CD4-positive, alpha-beta T cell treated with Interferon alpha-2 for 1 hour (primary cell): ENCODE measurements at places on chromosomes 2 and 18.
A peak's percentile ranks its signal among the peaks of the same experiment; 100 is the strongest.

- DNase-seq = no peak
These were observed 99.4 kb upstream of the RASGRP3 start for GRCh38 chr2:33377048-33377447.

DNA sequence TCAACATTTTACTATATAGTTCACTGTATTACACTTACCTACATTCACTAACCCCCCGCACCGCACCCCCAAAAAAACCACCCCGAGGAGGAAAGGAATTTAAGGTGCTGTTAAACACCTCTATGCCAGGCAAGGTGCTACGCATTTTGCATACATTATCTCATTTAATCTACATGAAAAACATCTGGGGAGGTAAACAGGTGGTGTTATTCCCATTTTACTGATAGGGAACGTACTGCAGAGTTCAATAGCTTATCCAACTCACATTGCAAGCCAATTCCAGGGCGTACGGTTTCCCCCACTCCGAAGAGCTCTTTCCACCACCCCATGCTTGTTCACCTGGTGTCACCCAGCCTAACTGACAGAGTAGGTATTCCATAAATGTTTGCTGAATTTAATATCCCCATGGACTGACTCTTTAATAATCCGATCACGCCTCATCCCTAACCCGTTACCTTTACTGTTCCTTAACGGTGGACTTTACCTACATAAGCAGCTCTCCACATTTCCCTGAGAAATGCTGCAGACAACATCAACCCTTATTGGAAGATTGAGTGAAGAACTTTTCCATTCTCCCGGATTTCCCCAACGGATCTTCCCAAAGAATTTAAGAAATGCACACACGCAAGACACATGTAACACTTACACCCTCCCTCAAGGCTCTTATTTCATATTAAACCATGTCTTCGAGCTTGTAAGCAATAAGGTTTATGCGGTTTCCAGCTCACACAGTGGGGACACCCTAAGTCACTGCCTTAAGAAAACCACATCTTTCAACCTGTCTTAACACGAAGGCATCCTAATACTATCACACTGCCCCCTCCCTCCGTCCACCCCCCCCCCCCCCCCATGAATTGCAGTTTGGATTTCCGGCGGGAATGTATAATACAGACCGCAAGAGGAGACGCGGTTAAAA, 1.2 kb downstream of the RAPH1 start:
- peak; percentile 34 for DNase-seq

GRCh38 chr18:70181725-70182124, 23.8 kb downstream of the RTTN start:
- DNase-seq = no peak

DNA sequence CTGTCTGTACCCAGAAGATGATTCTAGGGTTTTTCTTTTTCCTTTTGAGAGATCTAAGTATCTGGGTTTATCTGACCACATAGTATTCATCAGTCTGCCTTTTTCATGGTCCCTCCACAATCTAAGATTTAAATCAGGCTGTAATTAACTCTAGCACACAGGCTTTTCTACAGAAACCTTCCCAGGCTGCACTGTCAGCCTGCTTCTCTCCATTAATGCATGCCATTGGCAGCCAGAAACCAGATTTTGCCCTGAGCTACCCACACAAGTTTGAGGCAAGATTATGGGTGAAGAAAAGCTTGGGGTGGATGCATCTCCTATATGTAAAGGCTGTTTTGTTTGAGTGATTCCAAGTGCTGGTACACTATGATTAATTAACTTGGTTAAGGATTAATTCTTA, 45.7 kb upstream of the EML4 start:
- DNase-seq = no peak

GRCh38 chr2:171432969-171433762, 624 bp downstream of the METTL8 start:
- peak; percentile 5 for DNase-seq

DNA sequence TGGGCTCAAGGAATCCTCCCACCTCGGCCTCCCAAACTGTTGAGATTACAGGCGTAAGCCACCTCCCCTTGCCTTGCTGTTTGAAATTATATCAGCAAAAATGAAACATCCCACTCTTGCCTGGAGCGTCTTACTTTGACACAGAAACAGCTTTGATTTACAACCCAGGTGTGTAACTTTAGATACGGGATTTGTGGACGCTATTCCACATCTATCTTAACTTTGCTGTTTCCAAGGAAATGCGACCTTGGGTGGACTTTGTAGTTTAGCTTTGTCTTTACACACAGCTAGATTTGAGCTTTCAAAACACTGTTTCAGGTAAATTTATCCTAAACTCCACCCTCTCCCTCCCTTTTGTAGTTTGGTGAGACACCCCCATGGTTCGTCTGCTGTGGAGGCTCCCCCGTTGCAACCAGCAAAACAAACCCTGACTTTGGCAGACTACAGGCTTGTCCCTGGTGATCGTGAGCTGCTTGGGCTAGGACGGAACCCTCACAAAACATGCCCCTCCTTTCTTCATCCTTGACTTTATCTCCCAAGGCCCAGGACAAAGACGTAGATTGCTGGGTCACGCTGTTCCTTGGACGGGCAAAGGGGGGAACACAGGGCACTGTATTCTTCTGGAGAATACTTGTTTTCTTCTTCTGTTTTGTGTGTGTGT, 5.5 kb upstream of the MSH6 start:
- DNase-seq = no peak

DNA sequence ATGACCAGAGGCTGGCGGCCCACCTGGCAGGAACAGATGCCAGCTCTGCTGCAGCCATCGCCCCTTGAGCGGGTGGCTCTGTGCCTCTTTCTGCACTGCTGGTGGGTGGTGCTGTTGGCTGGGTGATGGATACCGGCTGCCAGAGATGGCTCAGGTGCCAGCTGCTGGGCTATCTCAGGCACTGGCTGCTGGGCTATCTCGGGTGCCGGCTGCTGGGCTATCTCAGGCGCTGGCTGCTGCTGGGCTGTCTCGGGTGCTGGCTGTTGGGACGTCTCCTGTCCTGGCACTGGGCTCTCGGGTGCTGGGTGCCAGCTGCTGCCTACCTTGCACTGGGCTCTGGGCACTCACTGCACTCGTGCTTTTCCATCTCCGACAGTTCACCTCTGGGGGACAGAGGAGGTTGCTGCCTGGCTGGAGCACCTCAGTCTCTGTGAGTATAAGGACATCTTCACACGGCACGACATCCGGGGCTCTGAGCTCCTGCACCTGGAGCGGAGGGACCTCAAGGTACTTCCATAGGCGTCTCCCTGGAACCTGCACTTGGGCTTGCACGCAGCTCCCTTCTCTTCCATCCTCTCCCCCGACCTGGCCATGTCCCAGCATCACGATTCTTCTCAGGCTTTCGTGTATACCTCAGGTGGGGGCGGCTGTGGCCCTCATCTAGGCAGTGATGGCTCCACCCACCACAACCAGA, 98.4 kb downstream of the USP40 start:
- DNase-seq = no peak

DNA sequence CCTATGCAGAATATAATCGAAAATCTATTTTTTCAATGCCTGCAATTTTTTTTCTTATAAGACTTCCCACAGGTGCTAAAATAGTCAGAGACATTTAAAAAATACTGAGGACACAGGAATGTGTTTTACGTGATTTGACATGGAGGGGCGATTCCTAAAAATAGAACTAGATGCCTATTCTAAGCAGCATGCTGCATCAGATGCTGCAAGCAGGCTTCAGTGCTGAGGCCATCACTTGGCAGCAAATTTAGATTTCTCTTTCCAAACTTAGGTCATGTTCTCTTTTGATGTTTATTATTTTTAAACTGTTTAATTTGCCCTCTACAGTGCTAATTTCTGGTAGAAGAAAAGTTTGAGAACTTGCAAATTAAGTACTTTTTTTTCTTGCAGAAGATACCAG, 43.7 kb upstream of the NCK2 start:
- DNase-seq = no peak

DNA sequence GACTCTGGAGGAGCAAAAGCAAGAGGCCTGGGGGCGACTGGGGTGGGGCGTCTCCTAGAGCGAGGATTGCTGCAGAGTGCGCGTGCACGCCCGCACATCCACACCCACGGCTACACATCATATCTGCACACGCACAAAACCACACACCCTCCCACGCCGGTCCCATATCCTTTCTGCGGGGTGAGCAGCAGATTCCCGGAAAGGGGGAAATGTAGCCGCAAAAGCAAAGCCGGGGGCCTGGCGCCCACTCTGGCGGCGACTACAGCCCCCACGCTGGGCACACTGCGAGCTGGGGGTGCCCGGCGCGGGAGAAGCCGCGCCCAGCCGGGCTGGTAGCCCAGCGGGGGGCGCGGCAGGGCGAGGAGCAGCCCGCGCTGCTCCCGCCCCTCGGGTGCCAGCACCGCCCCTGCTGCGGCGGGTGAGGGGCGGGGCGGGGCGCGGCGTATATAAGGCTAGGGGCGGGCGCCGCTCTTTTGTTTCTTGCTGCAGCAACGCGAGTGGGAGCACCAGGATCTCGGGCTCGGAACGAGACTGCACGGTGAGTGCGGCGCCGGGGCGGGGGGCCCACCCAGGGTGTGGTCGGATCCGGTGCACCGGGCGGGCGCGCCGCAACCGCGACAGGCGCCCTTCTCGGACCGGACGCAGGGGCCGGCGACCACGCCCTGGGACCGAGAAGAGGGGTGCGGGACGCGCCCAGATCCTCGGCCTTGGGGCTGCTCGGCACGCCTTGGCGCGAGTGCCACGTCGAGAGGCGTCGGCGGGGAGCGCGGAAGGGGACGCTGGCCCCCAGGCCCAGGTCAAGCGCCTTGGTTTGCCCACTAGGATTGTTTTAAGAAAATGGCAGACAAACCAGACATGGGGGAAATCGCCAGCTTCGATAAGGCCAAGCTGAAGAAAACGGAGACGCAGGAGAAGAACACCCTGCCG, at the start of gene TMSB10:
TSS of gene TMSB10 (plus strand) at position 476 of the 927 bp plus-strand sequence.
- DNase-seq = peak; percentile 94

DNA sequence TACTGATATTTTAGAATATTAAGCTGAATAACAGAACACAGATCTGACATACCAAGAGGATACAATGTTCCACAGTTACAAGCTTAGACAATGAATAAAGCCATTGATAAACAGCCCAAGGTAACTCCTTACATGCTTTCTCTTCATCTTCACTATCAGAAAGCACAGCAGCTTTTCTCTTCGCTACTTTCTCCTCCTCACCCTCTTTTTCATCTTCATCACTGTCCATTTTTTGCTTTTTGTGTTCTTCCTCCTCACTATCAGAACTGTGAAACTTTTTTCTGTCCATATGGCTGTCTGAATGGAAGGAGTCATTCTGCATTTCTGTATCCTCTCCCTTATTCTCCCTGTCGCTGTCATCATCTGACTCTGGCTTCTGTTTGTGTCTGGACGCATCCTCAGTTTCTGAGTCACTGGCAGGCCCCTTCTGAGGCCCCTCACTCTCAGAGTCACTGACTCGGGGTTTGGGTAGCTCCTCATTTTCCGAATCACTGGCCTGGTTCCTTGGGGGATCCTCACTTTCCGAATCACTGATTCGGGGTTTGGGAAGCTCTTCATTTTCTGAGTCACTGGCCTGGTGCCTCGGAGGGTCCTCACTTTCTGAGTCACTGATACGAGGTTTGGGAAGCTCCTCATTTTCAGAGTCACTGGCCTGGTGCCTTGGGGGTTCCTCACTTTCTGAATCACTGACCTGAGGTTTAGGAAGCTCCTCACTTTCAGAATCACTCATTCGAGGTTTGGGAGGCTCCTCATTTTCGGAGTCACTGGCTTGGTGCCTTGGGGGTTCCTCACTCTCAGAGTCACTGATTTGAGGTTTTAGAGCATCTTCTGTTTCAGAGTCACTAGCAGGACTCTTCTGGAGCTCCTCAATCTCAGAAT, 21.5 kb downstream of the IWS1 start:
- DNase-seq = no peak

- no peak for DNase-seq
These were observed 49.0 kb upstream of the TFCP2L1 start for GRCh38 chr2:121333834-121334558.

GRCh38 chr2:42844901-42845821, 52.8 kb upstream of the HAAO start:
- DNase-seq = no peak

- DNase-seq = no peak
These were observed 6.8 kb upstream of the GAL3ST2 start for GRCh38 chr2:241769819-241770184.

DNA sequence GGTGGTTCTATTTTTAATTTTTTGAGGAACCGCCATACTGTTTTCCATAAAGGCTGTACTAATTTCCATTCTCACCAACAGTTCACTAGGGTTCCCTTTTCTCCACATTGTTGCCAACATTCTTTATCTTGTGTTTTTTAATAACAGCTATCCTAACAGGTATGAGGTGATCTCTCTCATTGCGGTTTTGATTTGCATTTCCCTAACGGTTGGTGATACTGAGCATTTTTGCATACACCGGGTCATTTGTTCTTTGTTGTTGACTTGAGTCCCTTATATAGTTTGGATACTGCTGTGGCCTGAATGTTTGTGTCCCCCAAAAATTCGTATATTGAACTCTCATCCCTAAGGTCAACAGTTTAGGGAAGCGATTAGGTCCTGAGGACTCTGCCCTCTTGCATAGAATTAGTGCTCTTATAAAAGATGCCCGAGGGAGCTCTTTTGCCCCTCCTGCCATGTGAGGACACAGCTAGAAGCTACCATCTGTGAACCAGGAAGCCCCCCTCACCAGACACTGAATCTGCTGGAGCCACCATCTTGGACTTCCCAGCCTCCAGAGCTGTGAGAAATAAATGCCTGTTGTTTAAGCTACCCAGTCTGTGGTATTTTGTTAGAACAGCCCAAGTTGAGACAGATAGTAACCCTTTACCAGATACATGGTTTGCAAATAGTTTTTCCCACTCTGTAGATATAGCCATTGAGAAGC, 4.7 kb downstream of the IMP4 start:
- no peak for DNase-seq

DNA sequence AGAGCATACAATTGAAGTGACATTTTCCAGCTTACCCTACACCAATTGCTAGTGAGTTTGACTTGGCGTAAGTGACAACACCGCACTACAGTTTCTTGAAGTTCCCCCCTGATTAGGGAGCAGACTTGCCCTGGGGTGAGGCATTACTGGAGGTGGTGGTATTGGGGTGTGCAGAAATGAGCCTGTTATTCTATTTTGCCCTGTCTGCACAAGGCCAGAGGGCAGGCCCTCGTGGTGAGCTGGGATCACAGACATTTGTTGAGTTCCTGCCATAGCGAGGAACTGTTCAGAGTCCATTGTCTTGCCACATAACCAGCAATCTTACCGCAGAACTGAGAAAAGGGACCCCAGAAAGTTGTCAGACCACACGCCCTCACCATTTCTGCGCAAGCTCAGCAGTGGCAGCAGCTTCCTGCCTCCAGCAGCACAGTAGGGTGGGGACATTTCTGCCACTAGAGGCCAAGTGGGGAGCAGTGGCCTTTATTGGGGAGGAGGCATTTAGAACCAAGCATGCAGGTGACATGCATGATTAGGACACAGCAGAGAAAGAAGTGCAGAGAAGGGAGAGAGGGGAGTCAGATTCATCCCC, 103.6 kb upstream of the BCL2L11 start:
- DNase-seq = no peak

- DNase-seq = no peak
These were observed 20.1 kb upstream of the SELENOI start for GRCh38 chr2:26325851-26326250.
